ENCODE measurements at places on chromosomes 2 and 18.

- DNase-seq = no peak
Observed at GRCh38 chr2:167863377-167863776, 384.0 kb downstream of the STK39 start.

- DNase-seq = no peak
Observed at GRCh38 chr2:42123426-42123825, 45.7 kb upstream of the EML4 start.

DNA sequence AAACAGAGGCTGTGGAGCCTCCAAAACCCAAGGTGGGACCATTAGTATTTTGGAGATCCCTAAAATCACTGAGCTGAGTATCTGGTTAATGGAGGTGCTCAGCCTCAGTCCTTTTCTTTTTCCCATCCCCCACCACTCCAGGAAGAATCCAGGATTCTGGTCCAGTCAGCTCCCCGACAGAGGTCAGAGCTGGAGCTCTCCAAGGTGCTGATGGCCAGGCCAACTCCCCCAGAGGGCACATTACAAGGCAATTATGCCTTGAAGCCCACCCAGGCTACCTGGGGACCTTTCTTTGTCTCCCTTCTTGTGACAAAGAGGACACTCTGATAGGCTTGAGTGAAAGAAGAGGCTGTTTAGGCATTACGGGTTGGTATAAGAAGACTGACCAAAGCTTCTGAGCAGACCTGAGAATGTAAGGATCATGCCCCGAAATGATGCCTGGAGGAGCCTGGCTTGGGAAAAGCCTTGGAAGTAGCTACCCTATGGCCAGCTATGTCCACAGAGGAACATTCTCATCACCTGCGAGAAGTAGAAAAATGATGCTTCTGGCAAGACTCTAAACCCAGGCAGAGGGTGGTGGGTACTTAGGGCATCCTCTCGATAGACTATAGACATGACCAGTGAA, 102.5 kb upstream of the LDAH start:
- no peak for DNase-seq

DNA sequence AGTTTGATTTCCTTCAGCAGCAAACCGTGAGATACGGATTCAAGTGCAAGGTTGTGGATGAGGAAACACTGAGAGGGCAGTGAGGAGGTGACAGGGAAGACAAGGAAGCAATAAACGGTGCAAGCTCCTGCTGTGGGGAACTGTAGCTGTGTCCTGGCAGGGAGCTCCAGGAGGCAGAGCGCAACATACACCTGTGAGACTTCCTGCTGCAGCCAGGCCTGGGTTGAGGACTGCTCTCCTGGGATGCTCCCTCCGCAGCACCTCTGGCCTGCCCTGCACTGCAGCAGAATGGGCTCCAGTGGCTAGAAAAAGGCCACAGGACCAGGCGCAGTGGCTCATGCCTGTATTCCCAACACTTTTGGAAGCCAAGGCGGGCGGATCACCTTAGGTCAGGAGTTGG, 85.5 kb downstream of the MRO start:
- no peak for DNase-seq

GRCh38 chr2:123095219-123095835, 929.8 kb upstream of the CNTNAP5 start:
- DNase-seq = no peak

GRCh38 chr2:209321076-209321475, 102.8 kb upstream of the MAP2 start:
- no peak for DNase-seq

DNA sequence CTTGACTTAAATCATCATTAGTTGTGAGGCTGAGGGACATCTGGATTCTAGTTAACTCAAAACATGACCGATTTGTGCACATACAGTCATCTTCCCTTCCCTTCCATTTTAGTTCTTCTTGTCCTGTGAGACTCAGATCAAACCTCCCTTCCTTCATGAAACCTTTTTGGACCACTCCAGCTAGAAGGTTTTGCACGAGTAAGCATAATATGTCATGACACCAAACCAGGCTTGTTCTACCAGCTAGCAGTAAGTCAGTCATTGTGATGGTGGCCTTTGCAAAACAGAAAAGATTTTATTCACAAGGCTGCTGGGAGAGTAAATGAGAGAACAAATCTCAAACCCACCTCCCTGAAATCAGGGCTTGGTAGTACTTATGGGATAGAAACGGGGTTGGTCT, 14.3 kb downstream of the PPP1R1C start:
- DNase-seq = no peak

DNA sequence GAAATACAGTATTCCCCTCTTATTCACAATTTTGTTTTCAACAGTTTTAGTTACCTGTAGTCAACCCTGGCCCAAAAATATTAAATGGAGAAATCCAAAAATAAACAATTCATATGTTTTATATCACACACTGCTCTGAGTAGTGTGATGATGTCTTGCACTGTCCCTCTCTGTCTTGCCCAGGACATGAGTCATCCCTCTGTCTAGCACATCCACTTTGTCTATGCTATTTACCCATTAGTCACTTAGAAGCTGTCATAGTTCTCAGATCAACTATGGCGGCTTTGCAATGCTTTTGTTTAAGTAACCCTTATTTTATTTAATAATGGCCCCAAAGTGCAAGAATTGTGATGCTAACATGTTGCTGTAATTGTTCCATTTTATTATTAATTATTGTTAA, 380.6 kb upstream of the REG3G start:
- DNase-seq = no peak

DNA sequence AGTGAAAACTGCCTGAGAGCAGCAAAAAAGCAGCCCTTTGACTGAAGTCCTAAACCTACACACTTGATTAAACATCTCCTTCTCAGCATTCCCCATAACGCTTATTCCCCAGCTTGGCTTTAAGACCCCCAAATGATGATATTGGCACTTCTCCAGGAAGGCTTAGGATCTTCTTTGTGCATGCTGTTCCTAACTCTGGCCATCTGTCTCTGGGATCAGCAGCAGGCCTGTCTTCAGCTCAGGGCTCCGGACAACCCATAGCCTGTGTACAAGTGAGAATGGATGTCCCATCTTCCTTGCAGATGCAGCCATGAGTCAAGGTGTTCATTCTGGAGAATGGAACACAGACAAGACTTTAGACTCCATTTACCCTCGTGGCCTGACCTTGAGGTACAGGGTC, 81.6 kb upstream of the TMEM17 start:
- no peak for DNase-seq

DNA sequence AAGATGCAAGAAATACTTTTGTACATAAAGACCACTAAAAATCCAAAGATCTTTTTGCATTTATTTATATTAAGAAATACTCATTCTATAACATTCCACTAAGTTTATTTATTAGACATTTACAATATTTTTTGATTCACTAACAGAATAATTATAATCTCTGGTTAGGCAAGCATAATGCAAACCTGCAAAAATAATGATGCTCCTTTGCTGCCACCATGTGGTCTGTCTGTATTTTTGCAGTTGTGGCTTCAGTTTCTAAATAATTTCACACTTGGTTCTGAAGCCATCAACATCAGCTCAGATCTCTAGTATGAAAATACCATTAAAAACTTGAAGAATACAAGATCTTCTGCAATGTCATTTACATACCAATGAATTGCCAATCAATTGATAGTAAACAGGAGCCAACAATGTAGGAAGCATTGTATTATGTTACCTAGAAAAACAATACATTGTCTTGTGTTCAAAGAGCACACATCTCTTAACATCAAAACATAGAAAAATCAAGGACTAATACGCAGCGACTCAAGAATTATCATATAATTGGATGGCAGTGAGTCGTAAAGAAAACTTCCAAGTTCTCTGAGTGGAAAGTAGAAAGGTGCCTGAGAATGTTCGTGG, 28.8 kb upstream of the WDR75 start:
- DNase-seq = peak; percentile 14

GRCh38 chr2:42752314-42752713, 11.6 kb downstream of the OXER1 start:
- no peak for DNase-seq

DNA sequence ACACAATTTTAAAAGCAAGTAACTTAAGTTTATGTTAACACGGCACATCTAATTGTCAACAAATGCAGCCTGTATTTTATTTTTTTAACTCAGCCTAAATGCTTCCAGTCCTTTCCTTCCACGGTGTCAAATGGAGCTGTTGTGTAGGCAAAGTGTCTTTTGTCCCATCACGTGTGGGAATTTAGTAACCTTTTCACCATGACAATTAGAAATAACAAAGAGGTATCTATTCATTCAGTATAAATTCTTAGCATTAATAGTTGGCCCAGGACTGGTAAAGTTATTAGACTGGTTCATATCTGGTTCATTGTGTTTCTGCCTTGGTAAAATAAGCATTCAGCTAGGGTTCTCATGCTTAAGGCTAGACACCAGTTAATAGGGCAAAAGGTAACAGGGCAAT, 47.9 kb downstream of the FRZB start:
- no peak for DNase-seq

- no peak for DNase-seq
Observed at GRCh38 chr2:84904717-84905174, 710 bp upstream of the TMSB10 start.

GRCh38 chr18:79371561-79372121, 24.1 kb upstream of the NFATC1 start:
- no peak for DNase-seq

- DNase-seq = no peak
Observed at GRCh38 chr2:161204846-161205245, 44.6 kb downstream of the TANK start.

- DNase-seq = no peak
Observed at GRCh38 chr18:7750095-7750663, 183.1 kb downstream of the PTPRM start.

DNA sequence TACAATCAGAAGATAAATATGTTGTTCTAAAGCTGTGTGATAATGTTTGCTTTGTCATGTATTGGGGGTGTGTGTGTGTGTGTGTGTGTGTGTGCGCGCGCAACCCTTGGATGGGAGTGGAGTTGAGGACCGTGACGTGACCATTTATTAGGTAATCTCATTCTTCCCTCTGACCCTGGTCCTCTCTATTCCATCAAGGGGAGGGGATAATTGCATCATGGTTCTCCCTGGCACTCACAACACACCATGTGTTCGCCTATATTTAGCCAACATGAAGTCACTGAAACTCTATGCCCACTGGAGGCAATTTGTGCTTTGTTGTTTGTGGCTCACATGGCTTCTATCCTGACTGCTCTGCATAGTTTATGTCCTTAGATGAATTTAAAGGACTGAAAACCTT, 79.8 kb upstream of the LRPPRC start:
- no peak for DNase-seq

DNA sequence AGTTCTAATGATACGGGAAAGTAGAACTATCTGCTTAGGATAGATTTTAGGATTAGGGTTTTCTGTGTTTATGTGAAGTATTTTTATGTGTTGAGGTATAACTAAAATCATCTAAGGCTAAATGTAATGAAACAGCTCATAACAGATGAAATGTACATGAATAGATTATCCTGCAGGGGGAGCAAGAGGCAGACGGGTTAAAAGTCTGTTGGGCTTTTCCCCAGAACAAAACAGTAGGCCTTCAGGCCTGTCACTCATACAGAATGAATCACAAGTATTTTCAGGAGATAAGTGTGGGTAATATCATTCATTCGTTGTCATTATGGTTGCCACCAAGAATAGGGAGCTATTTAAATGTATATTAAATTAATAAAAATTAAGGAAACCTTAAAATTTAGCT, 107.9 kb upstream of the IL1R2 start:
- DNase-seq = no peak

- no peak for DNase-seq
Observed at GRCh38 chr2:179818546-179818945, 42.9 kb downstream of the ZNF385B start.

GRCh38 chr2:70767699-70768589, at the start of gene ADD2:
TSS of gene ADD2 (minus strand) at chr2:70768200. CDS start at chr2:70706408, 61,792 bp downstream.
- no peak for DNase-seq

DNA sequence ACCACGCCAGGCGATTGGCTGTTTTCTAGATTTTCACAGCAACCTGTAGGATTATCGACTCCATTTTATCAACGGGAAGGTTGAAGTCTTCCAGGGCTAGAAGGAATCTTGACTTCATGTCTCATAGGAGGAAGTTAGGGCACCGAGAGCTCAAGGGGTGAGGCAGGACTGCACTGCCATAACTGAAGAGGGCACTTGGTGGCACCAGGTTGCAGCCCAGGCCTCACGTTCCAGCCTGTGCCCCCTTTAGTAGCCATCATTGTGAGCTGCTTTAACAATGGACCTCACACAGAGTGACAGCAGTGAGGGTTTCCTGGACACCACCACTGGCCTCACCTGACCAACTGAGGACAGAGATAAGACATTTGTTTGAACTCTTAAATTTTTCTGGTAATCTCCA, 22.9 kb upstream of the RPL37A start:
- DNase-seq = no peak

- DNase-seq = no peak
Observed at GRCh38 chr2:43155851-43156411, 70.5 kb downstream of the ZFP36L2 start.

DNA sequence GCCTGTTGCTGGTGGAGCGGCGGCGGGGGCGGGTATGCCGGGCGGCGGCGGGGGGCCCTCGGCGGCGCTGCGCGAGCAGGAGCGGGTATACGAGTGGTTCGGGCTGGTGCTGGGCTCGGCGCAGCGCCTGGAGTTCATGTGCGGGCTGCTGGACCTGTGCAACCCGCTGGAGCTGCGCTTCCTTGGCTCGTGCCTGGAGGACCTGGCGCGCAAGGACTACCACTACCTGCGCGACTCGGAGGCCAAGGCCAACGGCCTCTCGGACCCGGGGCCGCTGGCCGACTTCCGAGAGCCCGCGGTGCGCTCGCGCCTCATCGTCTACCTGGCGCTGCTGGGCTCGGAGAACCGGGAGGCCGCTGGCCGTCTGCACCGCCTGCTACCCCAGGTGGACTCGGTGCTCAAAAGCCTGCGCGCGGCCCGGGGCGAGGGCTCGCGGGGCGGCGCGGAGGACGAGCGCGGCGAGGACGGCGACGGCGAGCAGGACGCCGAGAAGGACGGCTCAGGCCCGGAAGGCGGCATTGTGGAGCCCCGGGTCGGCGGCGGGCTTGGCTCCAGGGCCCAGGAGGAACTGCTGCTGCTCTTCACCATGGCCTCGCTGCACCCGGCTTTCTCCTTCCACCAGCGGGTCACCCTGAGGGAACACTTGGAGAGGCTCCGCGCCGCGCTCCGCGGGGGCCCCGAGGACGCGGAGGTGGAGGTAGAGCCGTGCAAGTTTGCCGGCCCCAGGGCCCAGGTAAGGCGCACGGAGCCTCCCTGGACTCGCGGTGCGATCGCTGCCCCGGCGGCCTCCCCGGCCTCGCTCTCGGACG, 1.0 kb downstream of the ZCCHC2 start:
- peak; percentile 34 for DNase-seq

DNA sequence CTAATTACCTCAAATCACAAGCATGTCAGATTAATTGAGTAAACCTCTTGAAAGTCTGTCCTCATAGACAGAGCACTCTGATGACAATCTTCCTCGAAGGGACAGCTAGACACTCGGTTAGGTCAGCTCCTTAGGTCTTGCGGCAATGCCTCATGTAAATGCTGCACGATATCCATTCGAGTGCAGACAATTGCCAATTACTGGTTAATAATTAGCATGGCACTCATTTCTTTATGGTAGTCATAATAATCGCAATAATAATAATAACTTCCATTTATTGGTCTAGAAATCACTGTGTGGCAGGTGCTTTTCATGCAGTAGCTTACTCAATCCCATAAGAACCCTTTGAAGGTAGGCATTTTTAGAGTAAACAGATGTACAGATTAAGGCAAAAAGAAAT, 44.7 kb upstream of the DSC1 start:
- DNase-seq = no peak
